ENCODE measurements at places on chromosomes 3 and 15. TPM values are rescaled to one million over a fixed set of nuclear protein-coding genes. Genes with fewer than 3 reads are reported as not detected.

Gene ABHD17C
- 15.2 TPM for polyA plus RNA-seq

Gene POU1F1
- not detected for polyA plus RNA-seq

Gene FSTL1
- 79.0 TPM for polyA plus RNA-seq

GRCh38 chr15:70783610-70784022 lies 20.3 kb upstream of the UACA start:
- H3K4me3 ChIP-seq: no peak overlapping the region
- H3K4me1 ChIP-seq: no peaks in the 10 kb centered on the region
- H3K36me3 ChIP-seq: no peaks in the 10 kb centered on the region
- H3K27me3 ChIP-seq: peaks cover 14% of the 10 kb centered on the region
- no peak overlapping the region for H3K27ac ChIP-seq

- H3K36me3 ChIP-seq: no peaks in the 10 kb centered on the region
- no peak overlapping the region for H3K27ac ChIP-seq
- no peak overlapping the region for H3K4me3 ChIP-seq
- DNase-seq: no peak
These were observed 4.4 kb downstream of the A4GNT start for GRCh38 chr3:138127636-138128365.

DNA sequence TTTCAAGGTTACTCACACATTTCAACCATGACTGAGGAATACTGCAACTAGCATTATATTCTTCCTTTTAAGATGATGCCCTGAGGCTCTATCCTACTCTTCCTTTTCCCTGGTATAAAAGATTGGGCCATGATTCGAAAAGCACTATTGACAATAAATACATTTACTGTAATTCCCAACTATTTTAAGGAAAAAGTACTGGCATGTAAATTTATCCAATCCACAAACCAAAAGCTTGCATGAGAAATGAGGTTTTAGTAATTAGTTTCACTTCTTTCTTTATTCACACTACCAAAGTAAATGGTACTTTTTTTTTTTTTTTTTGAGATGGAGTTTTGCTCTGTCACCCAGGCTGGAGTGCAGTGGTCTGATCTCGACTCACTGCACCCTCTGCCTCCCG lies 310.2 kb downstream of the LRRC3B start:
- no peak for DNase-seq
- no peak overlapping the region for H3K4me3 ChIP-seq
- H3K27me3 ChIP-seq: no peaks in the 10 kb centered on the region
- no peak overlapping the region for H3K27ac ChIP-seq
- no peaks in the 10 kb centered on the region for H3K36me3 ChIP-seq
- no peaks in the 10 kb centered on the region for H3K4me1 ChIP-seq

Data from lung (tissue), 17 donors.